Mucosa of gallbladder (tissue), 1 donor: ENCODE measurements at places on chromosomes 1 and 21. TPM values are rescaled to one million over a fixed set of nuclear protein-coding genes. Genes with fewer than 3 reads are reported as not detected.

Gene NHLH1
- total RNA-seq: not detected

Gene FCRL3
- total RNA-seq: 0.03 TPM

Gene RPE65
- not detected for total RNA-seq

Gene DEGS1
- total RNA-seq: 39.3 TPM

Gene LCE1C
- total RNA-seq: not detected

Gene LCE6A
- total RNA-seq: not detected

Gene LRRC39
- total RNA-seq: 0.92 TPM

Gene GUCA2A
- total RNA-seq: 1.1 TPM

Gene SPOCD1
- 1.8 TPM for total RNA-seq
